Fibroblast of lung (primary cell): ENCODE measurements at places on chromosomes 11 and 22.

GRCh38 chr11:100810146-100810545 is 123.1 kb downstream of the ARHGAP42 start:
- H3K36me3 ChIP-seq = no peaks in the 10 kb centered on the region
- H3K4me3 ChIP-seq = no peak overlapping the region
- DNase-seq = peak; percentile 21
- H3K4me1 ChIP-seq = peaks cover 2% of the 10 kb centered on the region
- no peaks in the 10 kb centered on the region for H3K27me3 ChIP-seq

GRCh38 chr11:45736424-45736823 is 68.5 kb upstream of the SLC35C1 start:
- H3K4me1 ChIP-seq = no peaks in the 10 kb centered on the region
- DNase-seq = peak; percentile 26
- no peak overlapping the region for H3K27ac ChIP-seq

- no peak overlapping the region for H3K27ac ChIP-seq
- no peaks in the 10 kb centered on the region for H3K27me3 ChIP-seq
- H3K4me1 ChIP-seq = no peaks in the 10 kb centered on the region
- no peak for DNase-seq
- no peak overlapping the region for H3K4me3 ChIP-seq
Observed at GRCh38 chr22:34877506-34877905, 188.5 kb upstream of the ISX start.

- no peaks in the 10 kb centered on the region for H3K36me3 ChIP-seq
- no peak for DNase-seq
- H3K4me1 ChIP-seq = no peaks in the 10 kb centered on the region
- no peak overlapping the region for H3K4me3 ChIP-seq
- no peak overlapping the region for H3K27ac ChIP-seq
Observed at GRCh38 chr22:43419371-43420080, 7.7 kb downstream of the MPPED1 start.

DNA sequence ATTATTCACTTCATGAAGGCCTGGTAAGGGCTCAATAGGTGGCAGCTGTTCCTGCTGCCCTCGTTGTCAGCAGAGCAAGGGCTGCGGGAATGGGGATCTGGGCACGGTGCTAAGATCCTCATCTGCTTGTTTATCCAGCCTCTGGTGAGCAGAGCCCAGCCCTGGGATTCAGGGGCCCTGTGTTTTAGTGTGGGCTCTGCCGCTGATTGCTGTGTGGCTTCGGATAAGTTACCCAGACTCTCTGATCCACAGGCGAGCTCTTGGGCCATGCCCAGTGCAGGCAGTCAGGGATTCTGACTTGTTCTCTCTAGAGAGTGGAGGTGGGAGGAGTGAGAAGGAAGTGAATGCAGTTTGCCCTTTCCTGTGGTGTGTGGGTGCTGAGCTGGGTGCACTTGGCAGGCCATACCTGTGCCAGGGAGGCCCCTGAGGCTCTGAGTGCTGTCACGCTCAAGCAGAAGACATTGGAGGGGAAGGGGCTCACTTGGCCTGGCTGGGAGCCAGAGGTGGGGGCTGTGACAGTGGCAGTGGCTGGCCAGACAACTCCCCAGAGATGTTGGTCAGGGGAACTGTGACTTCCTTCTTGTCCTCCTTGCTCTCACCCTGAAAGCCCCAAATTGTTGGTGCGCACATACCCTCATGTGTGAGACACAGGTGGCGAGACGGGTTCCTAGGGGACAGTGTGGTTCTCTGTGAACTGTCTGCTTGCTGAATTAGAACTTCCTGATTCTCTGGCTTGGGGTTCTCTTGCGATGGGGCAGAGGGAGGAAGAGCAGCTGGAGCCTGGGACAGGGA is 43.7 kb downstream of the CD82 start:
- H3K4me1 ChIP-seq = peaks cover 13% of the 10 kb centered on the region
- no peak for DNase-seq
- no peak overlapping the region for H3K4me3 ChIP-seq
- H3K27me3 ChIP-seq = no peaks in the 10 kb centered on the region

GRCh38 chr11:123525511-123525918 is 95.4 kb downstream of the GRAMD1B start:
- H3K27ac ChIP-seq = no peak overlapping the region
- no peak overlapping the region for H3K4me3 ChIP-seq
- H3K36me3 ChIP-seq = no peaks in the 10 kb centered on the region
- no peaks in the 10 kb centered on the region for H3K4me1 ChIP-seq
- DNase-seq = no peak
- peaks cover 2% of the 10 kb centered on the region for H3K27me3 ChIP-seq

DNA sequence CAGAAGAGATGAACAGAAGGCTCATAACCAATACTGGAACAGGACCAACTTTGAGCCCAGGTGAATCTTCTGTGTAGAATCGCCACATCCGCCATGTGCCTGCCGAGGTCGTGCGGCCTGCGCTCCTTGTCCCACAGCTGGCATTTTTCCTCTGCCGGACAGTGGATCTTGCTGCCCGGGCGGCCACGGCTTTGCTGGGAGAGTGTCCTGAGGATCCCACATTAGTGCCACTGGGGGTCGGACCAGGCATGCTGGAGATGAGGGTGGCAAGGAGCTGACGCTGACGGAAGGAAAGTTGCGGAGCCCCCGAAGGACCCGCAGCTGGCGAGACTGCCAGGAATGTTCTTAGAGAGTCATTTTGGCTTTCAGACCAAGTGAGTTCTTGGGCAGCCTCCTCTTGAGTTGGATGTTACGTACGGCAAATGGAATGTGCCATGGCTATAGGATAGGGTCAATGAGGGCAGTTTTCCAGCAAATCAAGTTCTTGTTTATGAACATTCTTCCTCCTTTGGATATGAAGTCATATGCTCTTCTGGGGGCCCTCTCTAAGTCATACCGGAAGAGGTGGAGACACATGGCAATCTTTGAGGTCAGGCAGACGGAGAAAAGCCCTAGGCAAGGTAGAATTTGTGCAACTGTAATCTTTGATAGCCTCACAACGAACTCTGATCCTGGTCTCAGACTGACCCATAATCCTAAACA is 57.4 kb upstream of the NUP160 start:
- H3K36me3 ChIP-seq = no peaks in the 10 kb centered on the region
- no peak overlapping the region for H3K27ac ChIP-seq
- DNase-seq = peak; percentile 75
- H3K4me3 ChIP-seq = no peak overlapping the region
- H3K27me3 ChIP-seq = no peaks in the 10 kb centered on the region
